ENCODE measurements at places on chromosomes 3 and 15. TPM values are rescaled to one million over a fixed set of nuclear protein-coding genes. Genes with fewer than 3 reads are reported as not detected.
A peak's percentile ranks its signal among the peaks of the same experiment; 100 is the strongest.

P3H2 gene
- 9.0 TPM for total RNA-seq

DNA sequence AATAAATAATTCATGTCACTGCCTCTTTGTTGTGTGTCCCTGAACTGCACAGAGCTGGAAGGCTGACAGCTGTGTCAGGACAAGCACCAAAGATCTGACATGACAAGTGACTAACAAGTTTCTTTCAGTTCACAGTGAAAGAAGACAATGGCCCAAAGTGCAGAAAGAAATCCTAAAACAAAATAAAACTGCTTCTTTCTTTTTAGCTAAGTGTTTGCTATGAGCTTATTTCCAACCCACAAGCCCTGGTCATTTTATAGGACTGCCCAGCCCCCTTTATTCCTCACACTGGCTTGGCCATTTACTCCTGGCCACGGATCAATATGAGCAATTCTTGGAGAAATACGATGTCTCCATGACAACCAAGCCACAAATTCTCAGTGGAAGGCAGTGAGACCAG lies 238.5 kb downstream of the WDR72 start:
- peak; percentile 13 for DNase-seq

HIGD2B gene
- not detected for total RNA-seq

- DNase-seq: peak; percentile 50
These were observed 136.4 kb downstream of the MAGI1 start for GRCh38 chr3:65902304-65902793.

DUOXA2 gene
- total RNA-seq: not detected

DNA sequence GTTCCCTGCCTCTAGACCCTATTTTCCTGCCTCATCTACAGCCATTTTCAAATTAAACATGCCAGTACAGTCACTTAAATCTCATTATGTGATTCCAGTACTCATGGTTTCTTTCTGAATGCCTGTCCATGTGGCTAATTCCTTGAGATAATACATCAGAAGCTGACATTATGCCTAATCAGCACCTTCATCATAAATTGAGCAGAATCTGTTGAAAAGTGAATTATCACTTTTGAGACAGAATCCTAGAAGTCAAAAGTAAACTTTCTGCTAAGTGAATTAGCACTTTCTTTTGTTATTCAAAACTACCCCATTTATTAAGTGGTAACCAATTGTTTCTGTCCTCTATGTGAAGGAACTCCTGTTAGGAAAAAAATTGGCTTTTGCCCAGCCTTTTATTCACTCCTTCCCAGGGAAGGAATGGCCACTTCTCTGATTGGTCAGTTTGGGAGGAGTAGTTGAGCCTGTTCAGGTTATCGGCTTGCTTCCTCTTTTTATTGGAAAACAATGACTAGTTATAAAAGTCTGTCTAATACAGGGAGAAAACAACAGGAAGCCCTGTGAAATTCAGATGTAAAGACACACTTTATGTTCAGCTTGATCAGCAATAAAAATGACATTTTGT lies 40.5 kb downstream of the OSTN start:
- DNase-seq: no peak

GRCh38 chr3:177295116-177295515 lies 97.8 kb upstream of the TBL1XR1 start:
- no peak for DNase-seq

CCR9 gene
- not detected for total RNA-seq

DNA sequence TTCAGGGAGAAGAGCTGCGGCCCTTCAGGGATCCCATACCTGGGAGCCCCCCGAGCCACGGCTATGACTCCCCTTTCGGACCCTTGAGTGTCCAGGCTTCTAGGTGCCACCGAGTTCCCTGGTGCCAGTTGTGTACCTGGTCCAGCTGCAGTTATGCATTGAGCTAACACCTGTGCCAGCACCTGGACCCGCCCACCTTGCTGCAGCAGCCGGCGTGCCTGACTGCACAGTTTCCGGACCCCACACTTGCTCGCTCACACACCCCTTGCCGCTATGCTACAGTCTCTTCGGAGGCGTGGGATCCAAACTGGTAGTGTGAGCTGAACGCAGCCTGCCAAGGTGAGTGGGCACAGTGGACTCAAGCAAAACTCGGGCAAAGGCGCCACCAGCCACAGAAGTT lies 284.5 kb upstream of the ROBO1 start:
- DNase-seq: no peak

GRCh38 chr3:154334973-154335420 lies 10.7 kb upstream of the DHX36 start:
- peak; percentile 41 for DNase-seq

DNA sequence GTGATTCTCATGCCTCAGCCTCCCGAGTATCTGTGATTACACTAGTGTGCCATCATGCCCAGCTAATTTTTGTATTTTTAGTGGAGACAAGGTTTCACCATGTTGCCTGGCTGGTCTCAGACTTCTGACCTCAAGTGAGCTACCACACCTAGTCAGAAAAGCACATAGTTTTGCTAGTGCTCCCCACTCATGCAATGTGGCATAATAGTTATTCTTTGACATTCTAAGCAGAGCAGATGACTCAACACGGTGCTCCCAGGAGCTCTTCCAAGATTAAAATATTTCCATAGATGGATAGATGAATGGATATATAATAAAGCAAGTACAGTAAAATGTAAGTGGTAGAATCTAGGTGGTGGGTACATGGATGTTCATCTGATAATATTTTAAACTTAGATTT lies 53.1 kb upstream of the GK5 start:
- no peak for DNase-seq

- DNase-seq: peak; percentile 16
These were observed 22.0 kb downstream of the OR5H15 start for GRCh38 chr3:98188545-98188944.

DNA sequence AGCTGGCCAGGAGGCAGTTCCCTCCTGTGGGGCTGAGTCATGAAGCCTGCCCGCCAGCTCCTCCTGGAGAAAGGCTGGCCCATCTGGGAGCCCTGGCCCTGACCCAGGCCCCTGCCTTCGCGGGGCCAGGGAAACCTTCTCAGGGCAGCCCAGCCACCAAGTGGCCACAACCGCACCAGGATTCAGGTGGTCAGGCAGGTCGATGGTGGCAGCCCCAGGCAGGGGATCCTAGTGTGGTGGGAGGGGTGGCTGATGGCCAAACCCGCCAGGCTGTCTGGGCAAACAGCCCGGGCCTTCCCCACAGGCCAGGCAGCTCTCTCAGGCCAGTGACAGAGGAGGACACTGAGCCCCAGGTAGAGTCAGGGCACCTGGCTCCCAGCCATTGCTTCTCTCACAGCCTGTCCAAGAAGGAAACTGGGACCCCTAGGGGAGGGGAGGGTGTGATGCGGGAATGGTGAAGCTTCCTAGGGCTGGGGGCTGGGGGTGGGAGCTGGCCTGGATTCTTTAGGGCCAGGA lies 1.2 kb downstream of the TWF2 start:
- no peak for DNase-seq

DNA sequence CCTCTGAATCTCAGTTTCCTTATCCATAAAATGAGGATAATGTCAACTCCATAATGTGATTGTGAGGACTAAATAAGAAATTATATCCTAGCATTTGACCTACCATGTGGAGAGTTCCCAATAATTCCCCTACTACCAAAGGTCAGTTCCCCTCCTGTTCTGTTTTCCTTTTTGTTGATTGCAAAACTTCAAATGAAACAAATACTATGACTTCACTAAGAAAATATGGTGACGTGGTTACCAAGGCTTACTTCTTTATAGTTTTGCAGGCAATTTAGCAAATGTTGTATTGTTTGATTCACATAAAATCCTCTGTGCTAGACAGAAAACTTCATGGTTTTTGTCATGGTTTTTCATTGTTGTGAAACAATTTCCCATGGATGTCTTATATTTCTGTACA lies 153.8 kb upstream of the RORA start:
- DNase-seq: no peak

WDR72 gene
- total RNA-seq: 2.3 TPM

TMEM87A gene
- 43.3 TPM for total RNA-seq

GRCh38 chr15:79916502-79917132 lies 19.8 kb upstream of the MTHFS start:
- DNase-seq: no peak

DNA sequence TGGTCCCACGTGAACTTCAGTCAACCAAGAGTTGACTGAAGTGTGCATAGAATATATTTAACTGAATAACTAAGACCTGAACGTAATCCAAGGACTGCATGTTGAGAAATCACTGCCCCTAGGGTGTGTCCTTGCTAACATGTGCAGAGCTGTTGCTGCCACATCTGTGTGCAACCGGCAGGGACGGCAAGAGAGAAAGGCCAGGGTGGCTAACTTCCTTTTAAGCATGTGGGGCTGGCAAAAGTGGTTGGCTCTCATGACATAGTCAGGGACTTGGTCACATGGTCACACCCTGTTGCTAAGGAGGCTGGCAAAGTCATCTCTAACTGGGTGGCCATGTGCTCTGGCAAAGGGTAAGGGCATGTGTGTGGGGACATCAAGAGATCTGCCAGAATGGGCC lies 52.4 kb downstream of the GASK1A start:
- no peak for DNase-seq

DNA sequence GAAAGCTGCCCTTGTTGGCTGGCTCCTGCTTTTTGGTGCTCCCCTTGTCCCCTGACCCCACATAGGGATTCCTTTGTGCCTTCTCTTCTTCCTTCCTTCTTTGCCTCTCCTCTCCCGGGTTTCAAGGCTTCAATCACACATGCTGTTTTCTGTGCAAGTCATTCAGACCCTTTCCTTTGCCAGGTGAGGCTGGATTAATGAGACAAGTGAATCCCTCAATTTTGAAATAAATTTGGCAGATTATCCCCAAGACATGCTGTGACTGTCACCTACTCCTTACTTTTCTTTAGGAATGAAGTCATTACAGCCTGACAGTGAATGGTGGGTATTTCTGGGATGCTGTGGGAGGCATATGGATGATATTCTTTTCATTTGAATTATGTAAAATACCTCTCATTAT lies 259.0 kb upstream of the RGMA start:
- peak; percentile 60 for DNase-seq

DNA sequence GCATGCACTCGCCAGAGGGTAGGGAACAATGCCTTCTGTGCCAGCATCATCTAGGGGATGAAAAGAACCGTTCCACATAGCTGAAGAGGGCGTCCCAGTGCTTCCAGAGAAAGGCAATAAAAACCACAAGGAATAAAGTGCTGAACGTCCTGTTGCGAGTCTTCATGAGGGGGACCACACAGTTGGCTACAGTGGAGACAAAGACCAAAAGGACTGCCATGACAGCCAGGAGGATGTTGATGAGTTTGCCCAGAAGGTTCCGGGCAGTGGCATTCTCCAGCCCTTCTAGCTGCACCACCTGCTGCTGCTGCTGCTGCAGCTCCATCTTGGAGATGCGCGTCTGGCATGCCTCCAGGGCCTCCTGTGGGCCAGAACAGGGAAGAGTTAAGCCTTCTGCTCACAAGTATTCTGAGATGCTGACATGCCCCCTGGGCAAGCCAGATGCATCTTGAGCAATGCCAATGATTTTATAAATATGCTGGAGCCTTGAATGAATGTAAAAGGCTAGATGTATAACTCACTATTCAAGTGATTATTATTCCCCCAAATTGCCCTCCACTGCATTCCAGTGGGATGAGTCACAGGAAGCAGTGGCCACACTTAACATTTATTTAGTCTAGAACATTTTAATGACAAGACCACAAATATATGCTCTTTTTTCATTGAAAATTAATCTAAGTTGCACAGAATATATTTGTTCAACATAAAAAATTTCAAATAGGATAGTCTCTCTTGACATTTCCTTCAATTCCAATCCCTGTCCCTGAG lies 45.1 kb upstream of the PLXND1 start:
- peak; percentile 45 for DNase-seq

GRCh38 chr3:73681610-73682009 lies 56.9 kb upstream of the PDZRN3 start:
- no peak for DNase-seq

- no peak for DNase-seq
These were observed 1.4 kb downstream of the USP3 start for GRCh38 chr15:63505842-63506222.

DNA sequence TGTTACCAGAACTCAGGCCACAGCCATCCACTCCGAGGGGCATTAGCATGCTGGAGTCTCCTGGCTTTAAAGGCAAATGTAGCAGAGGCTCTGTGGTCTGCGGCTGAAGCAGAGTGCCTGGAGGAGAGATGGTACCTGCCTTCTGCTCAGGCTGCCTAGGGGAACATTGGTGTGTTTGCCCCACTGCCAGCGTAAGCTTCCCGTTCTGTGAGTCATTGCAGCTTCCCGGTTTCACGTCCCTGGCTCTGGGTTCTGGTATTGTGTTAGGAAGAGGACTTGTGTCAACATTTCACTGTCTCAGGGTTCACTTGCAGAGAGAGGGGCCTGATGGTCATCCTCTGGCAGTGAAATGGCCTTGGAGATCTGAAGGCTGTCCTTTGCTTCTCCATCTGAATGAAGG lies 1.8 kb downstream of the GASK1A start:
- DNase-seq: peak; percentile 20

LSMEM2 gene
- 0.37 TPM for total RNA-seq

- DNase-seq: no peak
These were observed 15.4 kb upstream of the APEH start for GRCh38 chr3:49658711-49659110.

Data from neural progenitor cell (in vitro differentiated cells).